ENCODE measurements at places on chromosomes 11 and 22. TPM values are rescaled to one million over a fixed set of nuclear protein-coding genes. Genes with fewer than 3 reads are reported as not detected.

- no peak for DNase-seq
Observed at GRCh38 chr11:69468911-69469885, 12.3 kb upstream of the LINC01488 start.

DNA sequence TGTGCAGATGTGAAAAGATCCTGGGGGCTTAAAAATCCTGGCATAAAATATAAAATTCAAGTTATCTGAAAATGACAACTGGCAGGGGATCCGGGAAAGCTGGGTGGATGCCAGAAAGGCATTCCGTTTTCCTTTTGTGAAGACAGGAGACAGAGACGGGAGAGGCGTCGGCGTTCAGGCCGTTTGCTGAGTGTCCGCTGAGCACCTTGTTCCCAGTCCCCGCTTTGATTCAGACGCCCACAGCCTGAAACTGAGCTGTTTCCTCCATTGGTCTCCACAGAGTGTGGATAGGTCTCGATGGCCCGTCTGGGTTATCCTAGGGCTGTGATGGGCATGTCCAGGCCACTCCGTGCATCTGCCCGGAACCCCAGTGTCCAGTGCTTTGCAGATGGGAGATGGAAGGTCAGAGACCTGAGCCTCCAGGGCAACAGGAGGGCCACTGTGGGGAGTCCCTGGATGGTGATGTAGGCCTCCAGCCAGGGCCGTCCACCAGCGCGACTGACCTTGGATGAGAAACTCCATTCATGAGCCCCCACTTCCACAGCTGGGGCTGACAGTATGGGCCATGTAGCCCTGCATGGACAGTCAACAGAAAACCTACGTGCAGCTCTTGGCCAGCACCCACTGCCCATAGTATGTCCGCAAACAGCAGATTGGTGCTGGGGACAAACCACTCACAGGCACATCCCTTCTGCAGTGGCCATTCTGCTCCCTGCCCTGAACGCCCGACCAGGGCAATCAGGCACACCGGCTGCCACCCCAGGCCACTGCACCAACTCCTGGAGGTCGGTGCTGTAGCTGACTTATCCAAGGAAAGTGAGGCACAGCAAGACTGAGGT is 11.6 kb downstream of the MRGPRF start:
- DNase-seq = no peak

GRCh38 chr11:61057615-61058014 is 44.7 kb upstream of the CD5 start:
- DNase-seq = no peak

Gene FGF19
- total RNA-seq = not detected
